NCI-H1930 (cell line): ENCODE measurements at places on chromosomes 2 and 18.

GRCh38 chr2:7646024-7646423, 728.8 kb downstream of the RNF144A start:
- no peak for DNase-seq

GRCh38 chr2:147062073-147062472, 782.8 kb upstream of the ACVR2A start:
- no peak for DNase-seq

GRCh38 chr2:54176577-54176976, 61.2 kb downstream of the ACYP2 start:
- DNase-seq, result peak; percentile 11

GRCh38 chr2:28292491-28292890, 100.2 kb upstream of the FOSL2 start:
- DNase-seq, result no peak

GRCh38 chr2:39136799-39137198, 15.9 kb upstream of the SOS1 start:
- DNase-seq, result no peak

GRCh38 chr18:56028514-56028913, 440.5 kb upstream of the TCF4 start:
- no peak for DNase-seq

DNA sequence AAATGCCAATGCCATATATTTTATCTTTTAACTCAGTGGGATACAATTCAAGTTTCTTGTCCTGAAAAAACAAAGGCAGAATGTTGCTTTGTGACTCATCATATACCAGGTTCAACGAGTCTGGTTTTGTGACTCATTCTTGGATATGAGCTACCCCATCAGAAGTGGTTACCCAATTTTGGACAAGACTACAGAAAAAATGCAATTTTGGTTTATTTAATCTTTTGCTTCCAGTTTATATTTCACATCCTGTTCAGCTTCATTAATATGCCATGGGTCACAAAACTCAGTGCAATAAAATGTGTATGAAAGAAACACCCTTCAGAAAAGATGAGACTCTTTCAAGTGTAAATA, 25.0 kb downstream of the FN1 start:
- no peak for DNase-seq

GRCh38 chr2:46351750-46352138, 54.5 kb downstream of the EPAS1 start:
- no peak for DNase-seq

- no peak for DNase-seq
These were observed 106.8 kb downstream of the HRH4 start for GRCh38 chr18:24567199-24567598.

GRCh38 chr2:27123302-27124150, at the start of gene ABHD1:
Gene ABHD1 (plus strand): TSS chr2:27123815. CDS start chr2:27123949, 134 bp downstream.
- no peak for DNase-seq

DNA sequence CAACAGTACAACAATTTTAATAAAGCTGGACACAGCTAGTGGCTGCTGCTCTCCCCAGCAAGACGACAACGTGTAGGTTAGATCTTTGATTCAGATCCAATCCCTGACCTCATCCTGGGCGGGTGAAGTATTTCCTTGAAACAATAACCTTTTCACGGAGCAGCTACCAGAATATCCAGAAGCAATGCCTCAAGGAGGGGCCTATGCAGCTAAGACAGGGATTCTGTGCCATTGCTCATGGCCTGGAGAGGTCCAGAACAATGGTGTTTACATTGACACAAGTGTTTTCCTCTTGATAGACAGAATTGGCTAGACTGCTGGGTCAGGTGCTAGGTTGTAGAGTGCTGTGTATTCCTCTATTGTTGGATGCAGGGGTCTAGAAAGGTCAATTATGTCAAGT, 520.1 kb downstream of the BCL11A start:
- no peak for DNase-seq

DNA sequence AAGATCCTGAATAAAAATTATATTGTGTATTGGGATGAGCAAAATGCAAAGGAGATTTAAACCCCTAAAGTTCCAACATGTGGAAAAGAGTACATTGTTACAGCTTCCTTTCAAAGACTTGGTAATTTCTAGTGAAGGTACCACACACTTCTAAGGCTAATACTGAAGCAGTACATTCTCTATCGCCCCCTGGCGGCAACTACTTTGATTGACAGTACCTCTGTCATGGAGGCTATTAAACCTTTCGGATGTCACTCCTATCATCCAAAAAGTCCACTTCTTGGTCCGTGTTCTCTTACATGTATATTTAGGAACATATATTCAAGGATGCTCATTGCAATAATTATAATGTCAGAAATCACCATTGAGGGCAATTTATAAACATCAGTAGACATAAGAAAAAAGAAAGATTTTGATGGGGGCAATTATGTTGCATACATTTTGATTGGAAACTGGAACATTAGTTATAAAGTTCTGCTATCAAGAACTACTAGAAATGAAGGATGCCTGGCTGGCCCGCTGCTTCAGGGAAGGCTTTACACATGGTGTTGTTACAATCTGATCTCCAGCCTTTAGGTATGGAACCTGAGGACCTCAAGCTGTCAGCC, 601.6 kb downstream of the CPS1 start:
- DNase-seq, result no peak

DNA sequence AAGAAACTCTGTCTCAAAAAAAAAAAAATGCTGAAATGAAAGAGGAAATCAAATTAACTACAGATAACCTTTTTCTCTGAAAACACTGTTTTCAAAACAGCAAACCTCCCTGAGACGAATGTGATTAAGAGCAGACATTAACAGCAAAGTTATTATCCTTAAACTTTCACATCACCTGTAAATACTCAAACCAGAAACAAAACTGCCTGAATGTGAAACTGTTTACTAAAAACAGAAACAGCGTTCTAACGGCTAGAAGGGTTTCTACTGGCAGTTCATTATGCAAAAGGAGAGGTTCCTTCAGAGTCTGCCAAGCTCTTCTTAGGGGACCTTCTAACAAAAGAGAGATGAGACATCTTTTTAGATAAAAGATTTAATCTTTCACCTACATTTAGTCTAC, 45.9 kb downstream of the PNO1 start:
- no peak for DNase-seq
